ENCODE measurements at places on chromosomes 6 and 20.

DNA sequence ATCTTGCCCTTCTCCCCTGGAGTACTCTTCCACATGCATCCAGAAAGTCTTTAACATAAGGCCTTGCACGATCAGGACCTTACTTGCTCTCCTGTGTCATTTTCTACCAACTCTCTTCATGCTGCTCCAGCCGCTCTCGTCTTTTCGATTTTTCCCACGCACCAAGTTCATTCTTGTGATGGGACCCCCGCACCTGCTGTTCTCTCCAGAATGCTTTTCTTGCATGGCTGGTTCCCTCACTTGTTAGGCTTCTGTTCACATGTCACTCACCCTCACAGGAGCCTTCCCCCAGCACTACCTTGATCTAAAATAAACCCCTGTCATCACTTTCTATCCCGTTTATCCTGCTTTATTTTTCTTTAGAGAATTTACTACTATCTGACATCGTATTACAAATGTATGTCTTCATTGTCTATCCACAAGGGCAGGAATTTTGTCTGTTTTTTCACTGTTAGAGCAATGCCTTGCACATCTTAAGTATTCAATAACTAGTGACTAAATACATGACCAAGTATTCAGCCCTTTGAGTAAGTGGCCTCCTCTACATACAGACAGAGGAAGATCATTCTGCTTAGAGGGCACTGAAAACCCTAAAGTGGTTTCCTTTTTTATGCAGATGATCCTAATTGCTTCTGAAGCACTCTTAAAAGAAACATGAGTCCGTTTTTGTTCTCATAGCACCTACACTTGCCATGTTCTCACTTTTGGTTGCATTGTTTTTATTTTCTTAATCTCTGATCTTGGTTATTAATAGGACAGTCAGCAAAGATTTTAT is 166.9 kb downstream of the SLC16A10 start:
- DNase-seq = no peak

DNA sequence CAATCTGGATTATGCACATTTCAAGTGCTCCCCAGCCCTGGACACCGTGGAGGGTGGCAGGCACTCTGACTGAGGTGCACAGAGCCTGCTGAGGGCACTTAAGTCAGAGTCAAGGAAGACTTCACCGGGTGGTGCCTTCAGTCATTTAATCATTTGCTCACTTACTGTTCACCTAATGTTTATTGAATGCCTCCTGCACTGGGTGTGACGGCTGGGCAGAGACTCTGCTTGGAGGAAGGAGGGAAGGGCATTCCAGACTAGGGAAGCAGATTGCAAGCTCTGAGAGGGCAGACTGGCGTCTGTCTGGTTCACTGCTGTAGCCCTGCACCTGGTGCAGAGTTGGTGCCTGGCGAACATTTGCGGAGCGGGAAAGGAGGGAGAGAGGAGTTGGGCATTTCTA is 54.2 kb upstream of the FAM83D start:
- DNase-seq = no peak

DNA sequence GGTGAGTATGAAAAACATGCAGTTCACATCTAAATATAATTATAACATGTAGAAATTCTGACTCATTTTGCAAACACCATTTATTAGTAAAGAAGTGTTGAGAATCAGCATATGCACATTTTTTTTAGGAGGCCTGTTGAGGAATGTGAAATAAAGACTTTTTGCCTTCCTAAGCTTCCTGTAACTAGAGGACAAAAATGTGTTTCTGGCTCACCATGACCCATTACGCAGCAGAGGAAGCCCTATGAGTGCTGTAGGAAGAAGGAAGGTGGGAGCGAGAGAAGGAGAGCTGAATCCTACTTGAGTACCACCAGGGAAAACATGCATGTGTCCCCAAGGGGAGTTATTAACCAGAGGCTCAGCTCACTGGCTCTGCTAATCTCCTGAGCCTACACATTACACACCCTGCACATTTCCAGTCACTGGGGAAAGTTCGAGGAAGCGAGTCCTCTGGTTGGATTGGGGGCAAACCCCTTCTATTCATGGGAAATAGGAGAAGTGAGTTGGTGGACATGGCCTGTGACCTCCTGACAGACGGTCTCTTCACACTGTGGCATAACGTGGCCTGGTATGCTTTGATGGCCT is 540.5 kb upstream of the JAG1 start:
- no peak for DNase-seq

DNA sequence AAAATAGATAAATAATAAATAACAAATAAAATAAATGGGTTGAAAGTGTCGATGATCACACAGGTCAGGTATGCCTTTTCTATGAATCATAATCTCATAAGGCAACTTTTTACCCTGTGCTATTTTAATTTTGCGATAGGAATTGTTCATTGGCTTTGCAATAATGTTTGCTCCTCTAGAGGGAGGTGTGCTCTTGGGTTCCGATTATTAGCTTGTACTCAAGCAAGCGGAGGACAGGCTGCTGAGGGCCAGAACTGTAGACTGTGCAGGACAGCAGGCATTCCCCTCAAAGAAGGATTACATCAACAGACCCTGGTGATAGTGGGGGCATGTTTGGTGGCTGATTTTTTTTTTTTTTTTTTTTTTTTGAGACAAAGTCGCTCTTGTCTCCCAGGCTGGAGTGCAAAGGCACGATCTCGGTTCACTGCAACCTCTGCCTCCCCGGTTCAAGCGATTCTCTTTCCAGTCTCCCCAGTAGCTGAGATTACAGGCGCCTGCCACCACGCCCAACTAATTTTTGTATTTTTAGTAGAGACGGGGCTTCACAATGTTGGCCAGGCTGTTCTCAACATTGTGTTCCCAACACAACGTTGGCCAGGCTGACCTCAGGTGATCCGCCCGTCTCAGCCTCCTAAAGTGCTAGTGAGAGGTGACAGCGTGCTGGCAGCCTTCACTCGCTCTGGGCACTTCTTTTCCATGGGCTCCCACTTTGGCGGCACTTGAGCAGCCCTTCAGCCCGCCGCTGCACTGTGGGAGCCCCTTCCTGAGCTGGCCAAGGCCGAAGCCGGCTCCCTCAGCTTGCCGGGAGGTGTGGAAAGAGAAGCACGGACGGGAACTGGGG is 35.6 kb downstream of the RIOK1 start:
- peak; percentile 65 for DNase-seq

- no peak for DNase-seq
These were observed 275.9 kb upstream of the PRND start for GRCh38 chr20:4445784-4446183.

- DNase-seq = peak; percentile 41
These were observed 17.7 kb upstream of the CCDC167 start for GRCh38 chr6:37517411-37517812.

GRCh38 chr6:109139109-109139508 is 43.8 kb downstream of the CEP57L1 start:
- DNase-seq = no peak

DNA sequence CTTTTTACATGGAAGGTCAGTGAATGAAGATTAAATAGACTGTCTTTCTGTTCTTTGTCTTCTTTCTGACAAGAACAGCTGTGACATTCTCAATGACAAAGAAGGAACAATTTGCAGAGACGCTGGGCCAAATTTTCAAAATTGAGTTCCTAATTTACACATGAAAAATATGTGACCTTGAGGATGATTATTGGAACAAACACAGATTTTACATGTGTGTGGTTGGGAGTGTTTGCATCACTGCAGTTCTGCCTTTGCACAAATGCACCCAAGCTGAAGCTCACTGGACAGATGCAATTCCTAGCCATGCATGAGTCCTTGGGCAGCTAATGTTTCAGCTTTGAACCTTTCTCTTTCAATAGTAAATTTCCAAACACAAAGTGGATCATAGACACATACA is 350.8 kb downstream of the QKI start:
- DNase-seq = no peak
